Midbrain (tissue), 1 donor: ENCODE measurements at places on chromosomes 6 and 20.

GRCh38 chr20:18678549-18679419 is 90.9 kb downstream of the DTD1 start:
- peak; percentile 20 for DNase-seq

- peak; percentile 68 for DNase-seq
These were observed 60.0 kb upstream of the PBOV1 start for GRCh38 chr6:138278326-138278725.

DNA sequence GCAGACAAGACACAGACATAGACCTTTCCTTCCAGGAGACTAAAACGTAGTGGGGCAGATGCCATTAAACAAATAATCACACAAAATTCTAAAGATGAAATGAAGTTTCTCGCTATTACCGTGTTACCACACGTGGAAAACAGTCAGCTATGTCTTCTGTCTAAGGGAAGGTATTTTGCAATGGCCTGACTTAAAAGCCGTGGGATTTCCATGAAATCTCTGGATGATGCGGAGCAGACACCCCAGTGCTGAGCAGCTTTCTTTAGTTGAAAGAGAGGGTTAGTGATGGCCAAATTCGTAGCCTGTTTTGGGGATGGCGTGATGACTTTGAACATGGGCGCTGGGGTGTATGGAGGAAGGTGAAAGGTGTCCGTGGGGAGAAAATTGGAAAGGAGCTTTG is 281.8 kb downstream of the NRN1 start:
- DNase-seq: no peak

DNA sequence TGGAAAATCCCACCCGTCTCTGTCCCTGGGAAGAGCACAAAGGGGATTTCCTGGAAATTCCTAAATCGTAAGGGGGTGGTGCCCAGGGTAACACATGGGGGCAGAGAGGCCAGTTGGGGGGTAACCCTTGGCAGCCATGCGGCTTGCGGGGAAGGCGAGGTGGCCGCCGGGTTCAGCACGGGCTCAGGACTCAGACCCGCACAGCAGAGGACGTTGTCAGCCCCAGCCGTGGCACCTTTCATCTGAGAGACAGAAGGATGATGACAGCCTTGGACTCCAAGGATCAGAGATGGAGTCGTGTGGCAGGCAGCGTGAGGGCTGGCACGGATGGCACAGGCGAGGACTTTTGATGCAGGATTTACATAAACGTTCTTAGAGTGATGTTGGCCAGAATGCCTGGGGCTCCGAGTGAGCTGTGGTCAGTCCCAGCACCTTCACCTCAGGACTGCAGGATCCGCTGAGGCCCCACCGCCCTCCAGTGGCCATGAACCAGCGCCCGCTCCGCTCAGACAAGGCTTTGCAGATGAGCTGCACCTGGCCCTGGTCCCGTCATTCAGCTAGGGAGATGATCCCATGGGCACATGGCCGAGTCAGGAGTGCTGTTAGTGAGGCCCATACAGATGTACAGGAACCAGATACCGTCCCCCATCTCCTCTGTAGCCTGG is 190.3 kb downstream of the TAF4 start:
- peak; percentile 50 for DNase-seq

DNA sequence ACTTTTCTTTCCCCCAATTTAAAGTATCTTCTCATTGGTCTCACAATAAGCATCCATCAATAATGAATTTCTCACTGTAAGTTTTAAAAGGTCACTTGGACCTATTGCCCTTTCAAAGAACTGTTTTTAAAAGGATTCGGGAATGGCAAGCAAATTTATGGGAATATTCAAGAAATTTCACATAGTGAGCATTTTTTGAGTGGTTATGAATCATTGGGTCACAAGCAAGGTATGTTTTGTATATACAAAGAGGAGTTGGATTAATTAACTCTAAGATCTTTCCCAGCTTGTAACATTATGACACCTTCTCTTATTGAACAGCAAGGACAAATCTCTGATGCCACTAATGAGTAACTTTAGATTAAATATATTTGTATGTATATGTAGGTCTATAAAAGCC is 165.0 kb downstream of the MOXD1 start:
- no peak for DNase-seq

DNA sequence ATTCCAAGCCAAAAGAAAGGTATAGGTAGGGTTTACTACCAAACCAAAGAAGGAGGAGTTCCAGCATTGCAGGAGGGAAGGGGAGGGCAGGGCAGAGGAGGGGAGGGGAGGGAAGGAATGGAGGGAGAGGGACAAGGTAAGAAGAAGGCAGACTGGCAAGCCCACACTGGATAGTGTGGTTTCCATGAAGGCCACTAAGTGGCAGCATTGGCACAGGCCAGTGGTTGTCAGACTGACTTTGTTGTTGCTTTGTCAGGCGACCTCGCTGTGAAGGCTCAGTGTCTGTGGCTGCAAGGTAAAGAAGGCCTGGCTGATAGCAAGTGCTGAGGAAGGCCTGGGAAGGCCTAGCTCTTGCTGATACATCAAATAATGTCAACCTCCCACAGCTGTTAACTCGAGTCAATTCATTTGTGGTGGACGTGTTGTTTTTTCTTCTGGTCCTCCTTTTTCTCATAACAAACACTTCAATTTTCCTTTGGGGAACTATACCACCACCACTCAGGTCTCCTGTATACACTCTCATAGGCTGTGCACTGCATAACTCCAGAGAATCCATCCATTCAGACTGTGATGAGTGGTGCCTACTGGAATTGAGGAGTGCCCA is 7.7 kb upstream of the ZNF334 start:
- DNase-seq: peak; percentile 45

GRCh38 chr20:59352990-59353389 is 52.6 kb downstream of the EDN3 start:
- no peak for DNase-seq

DNA sequence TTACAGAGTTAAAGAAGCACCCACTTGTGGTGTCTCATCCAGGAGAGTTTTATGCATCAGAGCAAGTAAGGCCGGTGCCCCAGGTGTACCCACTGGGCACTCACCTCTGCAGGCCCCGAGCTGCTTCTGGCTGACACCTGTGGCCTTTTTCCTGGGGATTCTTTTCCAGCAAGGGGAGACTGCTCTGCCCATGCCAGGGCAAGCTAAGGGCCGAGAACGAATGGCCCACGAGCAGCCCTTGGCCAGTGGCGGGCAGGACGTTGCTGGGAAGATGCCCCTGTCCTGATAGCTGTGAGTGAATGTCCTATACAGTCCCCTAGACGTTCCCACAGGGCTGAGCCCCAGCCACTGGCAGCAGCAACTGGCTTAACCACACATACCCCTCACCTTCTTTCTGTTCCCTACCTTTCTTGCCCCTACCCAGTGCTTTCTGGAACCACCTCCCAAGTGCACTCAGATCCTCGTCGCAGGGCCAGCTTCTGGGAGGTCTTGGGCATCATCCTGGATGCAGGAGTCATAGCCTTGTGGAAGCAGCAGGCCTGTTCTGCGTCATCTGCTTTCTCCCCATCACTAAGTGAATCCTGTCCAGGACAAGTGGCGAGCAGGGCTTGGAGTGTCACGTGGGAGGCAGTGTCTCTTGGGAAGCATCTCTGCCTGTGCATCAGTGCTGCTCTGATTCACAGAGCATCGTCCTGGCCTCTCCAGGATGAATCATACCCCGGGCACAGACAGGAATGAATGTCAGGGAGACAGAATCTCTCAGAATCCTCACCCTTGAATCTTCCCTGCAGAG is 32.5 kb downstream of the SYNDIG1 start:
- peak; percentile 23 for DNase-seq

DNA sequence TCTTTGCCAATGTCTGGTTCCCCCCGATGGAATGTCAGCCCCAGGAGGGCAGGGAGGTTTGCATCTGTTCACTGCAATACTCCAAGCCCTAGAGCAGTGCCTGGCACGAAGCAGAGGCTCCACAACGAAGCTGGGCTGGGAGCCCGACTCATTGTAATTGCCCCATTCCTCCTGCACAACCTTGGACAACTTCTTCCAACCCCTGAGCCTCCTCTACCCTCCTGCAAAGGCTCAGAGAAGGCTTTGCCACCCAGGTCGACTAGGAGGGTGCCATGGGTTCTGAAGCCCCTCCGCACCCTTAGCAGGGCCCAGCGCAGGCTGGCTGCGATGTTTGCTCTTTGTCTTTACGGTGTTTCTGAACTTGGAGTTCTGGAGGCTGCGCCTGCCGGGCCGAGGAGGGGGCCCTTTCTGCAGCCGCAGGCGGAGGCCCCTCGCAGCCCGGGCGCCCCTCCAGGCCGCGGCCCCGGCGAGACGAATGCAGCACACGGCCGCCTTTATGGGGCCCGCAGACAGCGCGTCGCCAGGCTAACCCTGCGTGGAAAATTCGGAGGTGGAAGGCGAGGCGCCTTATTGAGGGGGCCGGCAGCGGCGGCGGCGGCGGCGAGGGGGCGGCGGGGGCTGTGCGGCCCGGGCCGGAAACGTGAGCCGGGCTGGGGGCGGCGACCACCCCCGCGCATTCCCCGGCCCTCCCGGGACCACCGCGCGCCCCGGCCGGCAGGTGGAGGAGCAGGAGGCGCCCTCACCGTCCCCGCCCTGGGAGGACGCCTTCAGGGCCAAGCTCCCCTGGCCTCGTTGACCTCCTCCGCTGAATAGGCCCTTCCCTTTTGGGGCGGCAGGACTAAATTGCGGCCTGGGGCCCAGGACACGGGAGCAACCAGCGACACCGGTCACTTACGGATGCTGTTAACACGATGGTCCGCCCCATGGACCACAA is 27.0 kb downstream of the SNAI1 start:
- no peak for DNase-seq

DNA sequence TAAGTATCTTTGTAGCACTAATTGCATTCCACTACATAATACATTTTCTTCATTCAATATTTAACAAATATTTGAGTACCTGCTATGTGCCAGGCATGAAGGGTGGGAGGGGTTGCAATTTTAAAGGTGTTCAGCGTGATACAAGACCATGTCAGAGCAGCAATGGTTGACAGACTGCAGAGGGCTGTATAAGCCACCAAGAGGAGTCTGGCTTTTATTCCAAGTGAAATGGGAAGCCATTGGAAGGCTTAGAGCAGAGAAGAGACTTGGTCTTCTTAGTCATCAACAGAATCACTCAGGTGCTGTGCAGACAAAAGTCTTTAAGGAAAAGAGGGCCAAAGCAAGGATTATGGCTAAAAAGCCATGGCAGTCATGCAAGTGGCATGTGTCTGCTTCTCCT is 360.8 kb upstream of the ARID1B start:
- DNase-seq: no peak

DNA sequence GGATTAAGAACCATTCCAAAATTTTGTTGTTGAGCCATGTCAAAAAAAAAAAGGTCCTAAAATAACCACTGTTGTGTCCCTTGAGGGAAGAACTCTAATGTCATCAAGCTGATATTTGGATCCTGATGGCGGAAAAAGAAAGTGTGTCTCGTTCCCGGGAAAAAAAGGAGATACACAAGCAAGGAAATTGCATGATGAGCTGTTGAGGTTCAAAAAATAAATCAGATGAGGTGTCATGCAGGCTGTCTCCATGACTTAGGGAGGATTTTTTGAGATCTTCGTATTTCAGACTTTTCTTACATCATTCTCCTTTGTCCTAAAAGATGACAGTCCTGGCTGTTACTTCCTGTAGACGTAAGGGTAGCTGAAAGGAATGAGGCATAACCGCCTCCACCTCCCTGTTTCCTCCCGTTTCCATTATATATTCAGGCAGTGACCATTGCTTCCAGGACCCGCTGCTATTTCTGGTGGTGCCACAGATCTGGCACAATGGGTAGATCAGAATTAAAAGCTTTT is 117.3 kb upstream of the TNFAIP3 start:
- no peak for DNase-seq

- DNase-seq: no peak
These were observed 1234.4 kb downstream of the EPHA7 start for GRCh38 chr6:92184933-92185332.

- DNase-seq: no peak
These were observed 592.8 kb upstream of the JAG1 start for GRCh38 chr20:11266571-11266970.

DNA sequence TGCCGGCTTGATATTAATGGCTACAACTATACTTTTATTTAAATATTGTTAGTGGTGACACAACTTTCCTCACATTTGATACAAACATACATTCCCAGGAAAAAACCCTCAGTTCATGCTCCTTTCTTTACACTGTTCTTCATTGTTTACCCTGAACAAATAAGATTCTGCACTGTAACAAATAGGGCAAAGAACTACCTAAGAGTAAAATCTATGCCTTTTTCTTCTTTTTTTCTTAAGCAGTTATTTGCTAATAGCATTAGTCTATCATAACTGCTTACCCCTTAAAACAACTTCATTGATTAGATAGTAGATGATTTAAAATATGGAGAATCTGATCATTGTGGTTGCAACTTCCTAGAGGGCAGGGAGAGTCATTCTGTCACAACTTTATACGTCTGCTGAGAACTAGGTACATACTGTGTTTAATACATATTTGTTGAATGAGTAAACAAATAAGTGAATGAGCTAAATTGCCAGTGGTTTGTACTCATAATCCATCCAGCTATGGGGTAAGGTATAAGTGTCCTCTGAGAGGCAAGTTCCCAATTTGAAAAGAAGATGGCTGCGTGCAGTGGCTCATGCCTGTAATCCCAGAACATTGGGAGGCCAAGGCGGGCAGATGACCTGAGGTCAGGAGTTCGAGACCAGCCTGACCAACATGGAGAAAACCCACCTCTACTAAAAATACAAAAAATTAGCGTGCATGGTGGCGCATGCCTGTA is 161.0 kb downstream of the CDK19 start:
- no peak for DNase-seq

- DNase-seq: no peak
These were observed 1274.2 kb upstream of the GJE1 start for GRCh38 chr6:140858381-140858971.

GRCh38 chr6:147279427-147279826 is 75.2 kb downstream of the STXBP5 start:
- no peak for DNase-seq

DNA sequence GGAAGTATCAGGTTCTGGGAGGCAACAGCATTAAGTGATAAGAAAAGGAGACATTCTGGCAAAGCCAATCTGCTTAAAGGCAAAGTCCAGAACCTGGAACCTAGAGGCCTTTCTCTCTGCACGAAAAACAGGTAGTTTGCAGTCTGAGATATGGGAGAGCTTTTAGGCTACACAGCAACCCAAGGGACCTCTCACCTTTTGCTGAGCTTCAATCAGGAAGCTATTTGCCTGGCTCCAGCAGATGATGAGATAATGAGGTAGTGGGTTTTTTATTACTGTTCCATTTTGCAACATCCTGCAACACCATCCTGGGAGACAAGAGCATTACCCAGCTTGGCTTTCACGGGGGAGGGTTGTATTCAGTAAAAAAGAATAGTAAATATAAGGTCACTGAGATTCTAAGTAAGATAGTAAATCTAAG is 143.1 kb downstream of the ADGRG6 start:
- no peak for DNase-seq

DNA sequence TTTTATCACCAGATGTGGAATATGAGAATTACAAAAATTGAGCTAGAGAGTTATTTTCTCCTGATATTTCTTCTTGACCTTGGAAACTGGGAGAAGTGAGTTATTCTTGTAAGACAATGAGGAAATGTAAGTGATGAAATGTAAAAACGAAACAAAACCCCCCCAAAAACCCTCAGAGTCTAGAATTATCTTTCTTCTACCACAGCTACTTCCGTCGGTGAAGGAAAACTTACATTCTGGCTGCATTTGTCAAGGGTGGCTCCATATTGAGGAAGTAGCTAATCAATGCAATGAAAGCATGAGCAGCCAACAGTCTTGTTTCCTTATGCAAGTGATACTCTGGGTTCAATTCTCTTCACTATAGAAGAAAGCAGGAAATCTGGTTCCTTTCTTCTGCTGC is 661.7 kb upstream of the CITED2 start:
- DNase-seq: no peak
